ENCODE measurements at places on chromosomes 2 and 18.

- DNase-seq: no peak
Measured at GRCh38 chr18:57784034-57784800, 18.9 kb downstream of the ATP8B1 start.

GRCh38 chr2:39435234-39435633 lies 1.9 kb downstream of the MAP4K3 start:
- no peak for DNase-seq

DNA sequence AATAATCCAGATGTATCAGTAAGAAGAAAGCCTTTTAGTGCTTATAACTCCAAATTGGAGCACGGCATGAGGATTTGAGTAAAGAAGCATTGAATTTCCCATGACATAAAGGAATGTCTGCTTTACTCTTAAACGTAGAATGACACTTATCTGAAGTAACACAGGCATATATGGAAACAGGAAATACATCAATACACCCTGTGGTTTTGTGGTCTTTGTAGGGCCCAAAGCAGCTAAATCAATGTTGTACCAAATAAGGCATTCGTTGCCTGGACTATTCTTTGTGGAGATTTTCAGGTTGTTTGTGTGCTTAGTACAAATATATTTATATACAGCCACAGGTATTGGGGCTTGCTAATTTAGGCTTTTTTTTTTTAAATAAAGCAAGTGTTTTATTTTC lies 660.5 kb downstream of the LRRTM4 start:
- no peak for DNase-seq

- no peak for DNase-seq
Measured at GRCh38 chr2:31205613-31206012, 11.7 kb downstream of the CAPN14 start.

DNA sequence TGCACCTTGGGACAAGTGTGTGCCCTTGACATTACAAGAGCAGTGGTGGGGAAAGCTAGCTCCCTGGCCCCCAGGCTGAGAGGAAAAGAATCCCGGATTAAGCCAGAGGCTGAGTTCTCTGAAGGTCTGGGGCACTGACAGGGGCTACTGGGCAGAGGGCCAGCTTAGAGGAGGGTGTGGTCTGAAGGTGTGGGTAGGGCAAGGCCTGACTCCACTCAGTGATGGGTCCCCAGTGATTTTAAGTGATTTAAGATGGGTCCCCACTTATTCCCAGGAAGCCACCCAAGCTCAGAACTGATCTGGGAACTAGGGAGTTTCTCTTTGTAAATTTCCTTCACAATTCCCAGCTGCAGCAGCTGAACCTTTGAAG lies 8.8 kb downstream of the TMEM37 start:
- no peak for DNase-seq

DNA sequence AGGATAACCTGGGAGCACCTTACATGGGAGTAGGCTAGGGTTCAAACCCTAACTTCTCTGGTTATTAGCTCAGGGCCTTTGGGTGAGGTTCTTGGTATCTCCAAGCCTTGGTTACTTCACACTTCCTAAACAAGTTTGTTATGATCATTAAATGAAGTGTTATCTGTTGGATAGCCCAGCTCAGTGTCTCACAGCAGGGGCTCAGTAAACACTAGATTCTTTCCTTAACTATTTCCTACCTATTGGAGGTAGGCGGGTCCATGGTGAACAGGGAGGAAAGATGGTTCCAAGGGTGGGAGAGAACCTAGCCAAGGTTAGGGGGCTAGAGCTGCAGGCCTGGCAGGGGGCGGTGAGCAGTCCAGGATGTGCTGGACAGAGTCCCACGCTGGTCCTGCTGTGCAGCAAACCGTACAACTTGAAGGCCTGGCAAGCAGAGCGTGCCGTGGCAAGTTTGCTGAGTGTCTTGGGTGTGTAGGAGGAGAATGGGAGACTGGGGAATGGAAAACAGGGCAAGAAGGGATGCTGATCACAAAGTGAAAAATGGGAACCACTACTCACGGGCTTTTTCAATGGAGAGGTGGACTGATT lies 259.1 kb downstream of the PRKCE start:
- no peak for DNase-seq

DNA sequence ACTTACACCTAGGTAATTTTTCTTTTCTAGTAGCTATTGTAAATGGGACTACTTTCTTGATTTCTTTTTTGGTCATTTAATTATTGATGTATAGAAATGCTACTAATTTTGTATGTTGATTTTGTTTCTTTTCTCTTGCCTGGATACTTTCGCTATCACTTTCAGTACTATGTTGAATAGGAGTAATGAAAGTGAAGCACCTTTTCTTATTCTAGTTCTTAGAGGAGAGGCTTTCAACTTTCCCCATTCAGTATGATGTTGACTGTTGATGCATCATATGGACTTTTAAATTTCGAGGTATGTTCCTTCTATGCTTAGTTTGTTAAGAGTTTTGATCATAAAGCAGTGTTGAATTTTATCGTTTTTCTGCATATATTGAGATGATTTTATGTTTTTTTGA lies 142.5 kb downstream of the CDH19 start:
- DNase-seq: no peak

DNA sequence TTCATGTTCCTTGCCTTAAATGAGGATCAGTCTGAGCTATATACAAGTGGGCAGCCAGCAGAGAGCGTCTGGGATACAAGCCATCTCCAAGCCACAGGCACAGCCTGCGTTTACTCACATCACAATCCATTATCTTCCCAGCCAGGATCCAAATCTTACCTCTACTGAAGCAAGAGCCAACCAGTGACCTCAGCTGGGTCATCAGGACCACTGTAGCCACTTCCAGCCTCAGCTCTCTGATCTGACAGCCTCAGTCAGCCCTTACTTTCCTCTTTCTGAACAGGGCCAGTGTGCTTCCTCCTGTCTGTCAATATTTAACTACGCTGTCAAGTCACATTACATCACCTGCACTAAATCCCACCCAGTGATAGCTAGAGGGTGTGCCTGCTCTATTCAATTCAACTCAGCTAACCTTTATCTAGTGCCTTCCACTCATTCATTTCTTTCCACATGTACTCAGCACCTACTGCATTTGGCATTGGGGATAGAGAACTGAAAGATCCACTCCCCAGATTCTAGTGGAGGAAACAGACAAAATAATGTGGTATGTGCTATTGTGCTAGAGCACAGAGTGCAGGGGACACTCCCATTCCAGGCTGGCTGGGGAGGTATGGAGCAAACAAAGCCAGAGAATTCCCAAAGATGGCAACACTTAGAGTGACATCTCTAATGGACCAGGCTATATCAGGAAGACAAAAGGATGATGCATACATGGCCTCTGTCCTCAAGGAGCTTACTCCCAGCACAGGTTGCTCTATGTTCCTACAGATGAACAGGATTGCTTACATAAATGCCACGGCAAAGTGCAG lies 146.5 kb downstream of the NCKAP5 start:
- no peak for DNase-seq

- no peak for DNase-seq
Measured at GRCh38 chr2:133389569-133389968, 178.7 kb downstream of the NCKAP5 start.

GRCh38 chr2:180872255-180872654 lies 108.2 kb upstream of the UBE2E3 start:
- no peak for DNase-seq

GRCh38 chr2:27370816-27371620 lies 602 bp downstream of the SNX17 start:
- no peak for DNase-seq

- DNase-seq: no peak
Measured at GRCh38 chr2:227206406-227206805, 42.0 kb downstream of the COL4A3 start.

DNA sequence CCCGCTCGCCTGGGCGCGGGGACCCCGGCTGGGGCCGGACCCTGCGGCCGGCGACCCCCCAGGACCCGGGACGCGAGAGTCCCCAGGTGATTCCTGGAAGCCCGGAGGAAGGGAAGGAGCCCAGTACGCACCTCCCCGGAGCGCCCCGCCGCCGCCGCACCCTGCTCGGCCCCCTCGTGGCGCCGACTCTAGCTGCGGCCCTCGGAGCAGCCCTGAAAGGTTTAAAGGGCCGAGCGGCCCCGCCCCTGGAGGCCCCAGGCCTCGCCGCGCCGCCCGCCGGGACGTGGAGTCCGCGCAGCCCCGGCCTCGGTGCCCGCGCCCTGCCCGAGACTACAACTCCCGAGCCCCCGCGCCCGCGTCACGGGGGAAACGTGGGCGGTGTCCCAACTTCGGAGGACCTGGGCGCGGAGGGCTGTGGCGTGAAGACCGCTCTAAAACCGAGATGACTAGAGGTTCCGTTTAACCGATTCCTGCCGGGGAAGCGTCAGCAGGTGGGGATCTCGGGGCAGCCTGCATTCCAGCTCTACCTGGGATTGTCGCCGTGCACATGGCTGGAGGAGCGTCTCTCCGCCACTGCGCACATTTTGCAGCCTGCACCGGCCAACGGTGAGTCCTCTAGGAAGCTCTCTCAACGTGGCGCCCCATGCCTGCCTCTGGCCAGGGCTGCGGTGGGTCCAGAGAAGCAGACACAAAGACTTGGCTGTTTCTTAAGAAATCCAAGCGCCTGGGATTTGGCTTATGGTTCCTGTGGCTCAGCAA lies at the start of gene TMEM150A:
Gene TMEM150A, minus strand, starts transcription at position 223 of the 759 bp plus-strand sequence. CDS start 750 bp downstream, outside the sequence.
- DNase-seq: peak; percentile 95

DNA sequence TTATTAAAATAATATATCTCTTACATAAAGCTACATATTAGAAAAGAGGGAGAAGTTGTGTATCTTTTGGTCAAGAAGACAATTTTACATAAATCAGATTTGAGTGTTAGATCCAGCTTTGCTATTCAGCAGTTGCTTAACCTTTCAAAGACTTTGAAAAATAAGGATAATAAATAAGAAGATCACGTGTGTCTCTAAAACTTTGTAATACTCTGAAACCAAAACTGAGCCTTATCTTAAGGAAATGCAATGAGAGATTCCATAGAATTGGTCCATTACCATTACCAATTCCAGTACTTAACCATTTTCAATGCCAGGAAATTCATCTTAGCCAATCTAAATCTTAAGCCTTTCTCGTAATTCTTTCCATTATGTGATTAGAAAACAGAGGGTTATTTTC lies 89.2 kb upstream of the COL5A2 start:
- no peak for DNase-seq

GRCh38 chr18:76842837-76843530 lies 20.6 kb downstream of the ZNF236 start:
- DNase-seq: no peak

DNA sequence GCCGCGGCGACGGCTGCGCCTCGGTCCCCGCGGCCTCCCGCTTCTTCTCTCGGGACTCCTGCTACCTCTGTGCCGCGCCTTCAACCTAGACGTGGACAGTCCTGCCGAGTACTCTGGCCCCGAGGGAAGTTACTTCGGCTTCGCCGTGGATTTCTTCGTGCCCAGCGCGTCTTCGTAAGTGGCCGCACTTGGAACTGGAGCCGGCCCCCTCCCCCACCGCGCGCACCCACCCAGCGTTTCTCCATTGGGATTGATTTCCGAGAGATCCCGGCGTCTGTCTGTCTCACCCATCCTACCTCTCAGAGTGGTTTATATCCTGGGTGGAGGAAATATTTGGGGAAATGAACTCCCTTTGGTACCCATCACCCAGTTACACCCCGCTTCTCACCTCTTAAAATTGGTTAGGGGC lies 498 bp downstream of the ITGAV start:
- peak; percentile 33 for DNase-seq

DNA sequence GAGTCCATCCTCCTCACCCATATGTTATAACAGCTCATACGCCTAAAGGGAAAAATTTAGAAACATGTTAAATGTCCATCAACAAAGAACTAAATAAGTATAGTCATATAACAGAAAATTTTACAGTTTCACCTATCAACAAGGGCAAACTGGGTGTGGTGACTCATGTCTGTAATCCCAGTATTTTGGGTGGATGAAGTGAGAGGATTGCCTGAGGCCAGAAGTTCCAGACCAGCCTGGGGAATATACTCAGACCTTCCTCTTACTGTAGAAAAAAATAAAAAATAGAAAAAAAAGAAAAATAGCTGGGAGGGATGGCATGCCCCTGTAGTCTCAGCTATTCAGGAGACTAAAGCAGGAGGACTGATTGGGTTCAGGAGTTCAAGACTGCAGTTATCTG lies 48.3 kb upstream of the GULP1 start:
- DNase-seq: no peak

- DNase-seq: peak; percentile 69
Measured at GRCh38 chr18:55998071-55998522, 410.1 kb upstream of the TCF4 start.

GRCh38 chr2:19580830-19581229 lies 222.4 kb upstream of the OSR1 start:
- DNase-seq: no peak
